Renal cortical epithelial cell (primary cell): ENCODE measurements at places on chromosomes 11 and 22. TPM values are rescaled to one million over a fixed set of nuclear protein-coding genes. Genes with fewer than 3 reads are reported as not detected.

The ABTB2 gene
- 36.5 and 44.1 TPM in 2 replicates for total RNA-seq

The BRSK2 gene
- total RNA-seq = 0.17 and 0.30 TPM in 2 replicates

The CARD18 gene
- not detected in 2 replicates for total RNA-seq

The CST6 gene
- total RNA-seq = 2.3 and 140 TPM in 2 replicates

The ADM gene
- total RNA-seq = 56.4 and 57.3 TPM in 2 replicates

The NRIP3 gene
- 2.7 and 16.8 TPM in 2 replicates for total RNA-seq
